ENCODE measurements at places on chromosomes 2 and 18. TPM values are rescaled to one million over a fixed set of nuclear protein-coding genes. Genes with fewer than 3 reads are reported as not detected.

The C2orf74 gene
- 7.8 TPM for total RNA-seq

The BABAM2 gene
- total RNA-seq = 69.5 TPM

The RFTN2 gene
- not detected for total RNA-seq

GRCh38 chr2:25587361-25587760 lies 86.0 kb downstream of the DTNB start:
- H3K4me1 ChIP-seq = peaks cover 46% of the 10 kb centered on the region
- H3K4me3 ChIP-seq = no peak overlapping the region
- H3K27ac ChIP-seq = peak overlapping the region; percentile 52
- peaks cover 3% of the 10 kb centered on the region for H3K36me3 ChIP-seq
- H3K27me3 ChIP-seq = no peaks in the 10 kb centered on the region

DNA sequence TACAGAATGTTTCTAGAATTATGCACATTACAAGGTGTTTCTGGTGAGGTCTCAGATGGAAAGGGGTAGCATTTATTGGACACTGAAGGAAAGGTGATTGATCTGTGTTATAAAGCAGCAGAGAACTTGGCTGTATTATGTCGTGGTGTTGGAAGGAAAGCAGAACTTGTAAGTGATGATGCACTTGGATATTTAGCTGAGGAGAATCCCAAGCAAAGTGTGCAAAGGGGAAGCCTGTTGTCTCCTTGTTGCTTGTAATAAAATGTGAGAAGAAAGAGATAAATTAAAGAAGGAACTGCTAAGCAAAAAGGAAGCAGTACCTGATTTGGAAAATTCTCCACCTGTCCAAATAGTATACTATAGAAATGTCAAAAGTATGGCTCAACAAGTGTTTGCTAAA lies 12.2 kb upstream of the SCYGR5 start:
- no peaks in the 10 kb centered on the region for H3K36me3 ChIP-seq
- no peak overlapping the region for H3K27ac ChIP-seq
- peaks cover 25% of the 10 kb centered on the region for H3K27me3 ChIP-seq
- no peaks in the 10 kb centered on the region for H3K4me1 ChIP-seq
- no peak for DNase-seq
- H3K4me3 ChIP-seq = no peak overlapping the region

DNA sequence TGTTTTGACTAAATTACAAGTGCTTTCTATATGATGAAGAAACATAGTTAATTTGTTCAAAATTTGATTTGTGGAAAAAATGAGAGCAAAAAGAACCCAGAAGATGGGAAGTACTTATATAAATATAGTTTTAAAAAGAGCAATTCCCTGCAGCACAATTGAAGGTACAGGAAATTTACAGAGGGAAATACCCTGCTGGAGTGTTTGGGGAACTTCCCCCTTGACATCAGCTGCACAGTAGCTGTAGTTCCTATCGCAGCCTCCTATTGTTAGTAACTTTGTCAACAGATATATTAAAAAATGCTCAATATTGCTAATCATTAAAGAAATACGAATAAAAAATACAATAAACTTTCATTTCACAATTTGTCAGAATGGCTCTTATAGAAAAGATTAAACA lies 1118.8 kb upstream of the ZEB2 start:
- no peak overlapping the region for H3K4me3 ChIP-seq
- H3K36me3 ChIP-seq = no peaks in the 10 kb centered on the region
- no peaks in the 10 kb centered on the region for H3K4me1 ChIP-seq
- H3K27ac ChIP-seq = no peak overlapping the region
- no peaks in the 10 kb centered on the region for H3K27me3 ChIP-seq
- DNase-seq = no peak

DNA sequence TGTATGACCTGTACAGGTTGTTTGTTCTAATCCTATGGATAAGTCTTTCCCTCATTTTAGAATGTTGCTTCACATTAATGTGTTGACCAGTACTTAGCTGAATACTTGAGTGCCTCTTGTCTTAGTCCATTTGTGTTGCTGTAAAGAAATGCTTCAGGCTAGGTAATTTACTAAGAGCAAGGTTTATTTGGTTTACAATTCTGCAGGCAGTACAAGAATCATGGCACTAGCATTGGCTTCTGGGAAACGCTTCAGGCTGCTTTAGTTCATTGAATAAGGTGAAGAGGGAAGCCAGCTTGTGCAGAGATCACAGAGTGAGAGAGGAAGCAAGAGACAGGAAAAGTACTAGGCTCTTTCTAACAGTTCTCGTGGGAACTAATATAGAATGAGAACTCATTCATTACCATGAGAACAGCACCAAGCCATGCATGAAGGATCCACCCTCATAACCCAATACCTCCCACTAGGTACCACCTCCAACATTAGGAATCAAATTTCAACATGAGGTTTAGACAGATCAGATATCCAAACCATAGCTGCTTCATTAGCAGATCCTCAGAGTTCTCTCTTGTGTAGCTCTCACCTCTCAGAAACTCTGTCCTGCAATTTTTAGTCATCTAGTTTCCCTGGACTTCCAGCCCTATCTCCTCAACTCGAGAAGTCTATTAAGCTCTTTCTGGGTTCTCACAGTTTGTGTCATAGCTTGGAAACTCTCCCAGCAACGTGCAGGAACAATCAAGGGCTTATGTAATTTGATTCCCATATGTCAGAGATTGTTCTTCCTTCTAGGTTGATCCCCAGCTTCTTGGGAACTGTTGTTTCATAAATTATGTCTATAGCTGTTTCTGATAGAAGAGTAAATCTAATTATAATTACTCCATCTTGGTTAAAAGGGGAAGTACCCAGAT lies 2082.3 kb upstream of the CELF4 start:
- H3K4me1 ChIP-seq = no peaks in the 10 kb centered on the region
- no peak overlapping the region for H3K4me3 ChIP-seq
- DNase-seq = no peak
- no peaks in the 10 kb centered on the region for H3K36me3 ChIP-seq
- H3K27me3 ChIP-seq = no peaks in the 10 kb centered on the region
- no peak overlapping the region for H3K27ac ChIP-seq

GRCh38 chr2:49837561-49838293 lies 683.4 kb upstream of the FSHR start:
- H3K36me3 ChIP-seq = no peaks in the 10 kb centered on the region
- DNase-seq = no peak
- no peak overlapping the region for H3K27ac ChIP-seq
- no peaks in the 10 kb centered on the region for H3K4me1 ChIP-seq
- no peak overlapping the region for H3K4me3 ChIP-seq

DNA sequence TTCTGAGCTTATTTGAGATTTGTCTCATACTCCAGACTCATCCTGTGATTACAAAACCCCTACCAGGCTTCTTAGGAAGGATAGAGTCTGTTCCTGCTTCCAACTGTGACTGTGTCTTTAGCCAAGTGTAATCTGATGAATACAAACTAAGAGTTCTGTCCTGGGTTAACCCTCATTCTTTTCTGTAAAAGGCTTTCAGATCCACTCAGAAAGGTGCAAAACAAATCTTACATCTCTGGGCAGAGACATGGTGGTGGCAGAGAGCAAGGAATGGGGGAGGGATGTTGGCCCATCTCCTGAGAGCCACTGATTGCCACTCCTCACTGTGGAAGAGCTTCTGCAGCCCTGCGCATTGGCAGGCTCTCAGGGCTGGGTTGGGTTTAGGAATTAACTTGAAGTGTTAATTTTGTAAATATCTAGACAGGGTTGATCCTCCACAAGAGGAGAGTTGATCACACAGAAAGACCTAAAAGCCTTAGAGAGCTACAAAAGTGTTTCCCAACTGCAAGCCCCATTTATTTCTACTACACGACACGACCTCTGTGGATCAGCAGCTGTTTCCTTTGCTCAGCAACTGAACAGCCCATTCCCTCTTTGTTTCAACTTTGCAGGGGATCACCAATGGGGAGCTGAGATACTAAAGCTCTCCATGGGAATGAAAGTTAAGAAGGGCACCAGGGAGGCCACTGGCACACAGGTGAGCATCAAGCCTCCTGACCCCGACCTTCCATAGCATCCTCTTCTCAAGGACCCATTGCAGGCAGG lies 23.7 kb upstream of the SPTBN1 start:
- H3K27ac ChIP-seq = no peak overlapping the region
- H3K36me3 ChIP-seq = no peaks in the 10 kb centered on the region
- H3K27me3 ChIP-seq = peaks cover 3% of the 10 kb centered on the region
- H3K4me1 ChIP-seq = peaks cover 7% of the 10 kb centered on the region

GRCh38 chr18:54392543-54393023 lies 34.9 kb downstream of the C18orf54 start:
- H3K27ac ChIP-seq = no peak overlapping the region
- H3K4me3 ChIP-seq = no peak overlapping the region
- H3K36me3 ChIP-seq = no peaks in the 10 kb centered on the region
- peaks cover 17% of the 10 kb centered on the region for H3K4me1 ChIP-seq
- no peak for DNase-seq
- peaks cover 21% of the 10 kb centered on the region for H3K27me3 ChIP-seq

- DNase-seq = no peak
- H3K4me1 ChIP-seq = no peaks in the 10 kb centered on the region
- H3K4me3 ChIP-seq = no peak overlapping the region
- H3K36me3 ChIP-seq = no peaks in the 10 kb centered on the region
- no peak overlapping the region for H3K27ac ChIP-seq
These were observed 80.0 kb downstream of the ACAA2 start for GRCh38 chr18:49733321-49733720.

- no peak for DNase-seq
- no peaks in the 10 kb centered on the region for H3K36me3 ChIP-seq
- H3K27me3 ChIP-seq = no peaks in the 10 kb centered on the region
These were observed 46.2 kb downstream of the LRATD1 start for GRCh38 chr2:14678761-14679160.

Measured in activated CD8-positive, alpha-beta memory T cell treated with anti-CD3 and anti-CD28 coated beads, Interleukin-2, amount 10 ng/mL, durations not matched to agents 7 days and 5 days (primary cell).